ENCODE measurements at places on chromosomes 13 and 19.

DNA sequence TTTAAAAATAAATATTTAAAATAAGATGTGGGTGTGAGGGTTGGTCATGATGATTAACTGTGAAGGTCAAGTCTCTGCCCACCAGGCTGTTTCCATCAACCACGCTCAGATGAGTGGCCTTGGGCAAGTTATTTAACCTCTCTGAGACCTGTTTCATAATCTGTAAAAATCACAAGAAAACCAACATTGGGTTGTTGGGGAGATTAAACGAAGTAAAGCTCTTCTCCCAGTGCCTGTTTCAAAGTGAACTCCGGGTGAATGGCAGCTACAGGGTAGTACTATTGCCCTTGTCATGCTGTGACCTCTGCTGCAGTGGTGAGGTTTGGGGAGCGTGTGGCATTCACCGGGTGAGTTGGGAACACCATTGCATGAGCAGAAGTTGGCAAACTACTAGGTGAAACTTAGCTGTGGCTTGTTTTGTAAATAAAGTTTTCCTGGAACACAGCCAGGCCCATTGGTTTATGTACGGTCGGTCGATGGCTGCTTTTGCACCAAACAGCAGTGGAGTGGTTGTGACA is 153.2 kb downstream of the USP12 start:
- no peaks in the 10 kb centered on the region for H3K36me3 ChIP-seq
- no peak overlapping the region for H3K4me3 ChIP-seq
- no peak for DNase-seq
- no peak overlapping the region for H3K27ac ChIP-seq

GRCh38 chr13:114017028-114017630 is 43.3 kb upstream of the C13orf46 start:
- peaks cover 4% of the 10 kb centered on the region for H3K4me1 ChIP-seq
- H3K27me3 ChIP-seq: no peaks in the 10 kb centered on the region
- no peak overlapping the region for H3K4me3 ChIP-seq
- H3K27ac ChIP-seq: peak overlapping the region; percentile 22

GRCh38 chr13:100657881-100658315 is 16.7 kb downstream of the TMTC4 start:
- no peaks in the 10 kb centered on the region for H3K27me3 ChIP-seq
- no peak overlapping the region for H3K4me3 ChIP-seq
- DNase-seq: no peak
- peaks cover 31% of the 10 kb centered on the region for H3K36me3 ChIP-seq

GRCh38 chr19:34075661-34076091 is 96.6 kb upstream of the LSM14A start:
- peaks cover 11% of the 10 kb centered on the region for H3K27me3 ChIP-seq
- H3K4me1 ChIP-seq: no peaks in the 10 kb centered on the region
- H3K4me3 ChIP-seq: no peak overlapping the region

Data from activated CD4-positive, alpha-beta T cell treated with anti-CD3 and anti-CD28 coated beads for 36 hours (primary cell).